ENCODE measurements at places on chromosomes 5 and 9.

DNA sequence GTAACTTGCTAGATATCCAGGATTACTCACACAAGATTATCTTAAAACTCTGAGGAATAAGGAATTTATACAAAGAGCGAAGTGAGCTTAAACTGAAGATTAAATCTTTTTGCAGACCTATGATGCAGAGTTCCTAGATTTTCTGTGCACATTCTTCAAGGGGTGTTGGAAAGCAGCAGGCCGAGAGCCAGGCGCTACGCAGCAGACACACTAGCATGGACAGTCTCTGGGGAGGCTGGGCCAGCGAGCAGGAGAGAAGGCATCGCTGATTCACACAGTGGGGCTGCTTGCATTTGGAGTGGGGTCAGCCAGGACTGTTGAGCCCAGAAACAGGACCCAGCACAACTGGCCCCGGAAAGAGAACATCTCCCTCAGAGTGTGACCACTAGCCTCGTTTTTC lies 136.3 kb downstream of the ADAMTS16 start:
- no peak for DNase-seq

- no peak for DNase-seq
These were observed 639.4 kb downstream of the SEMA5A start for GRCh38 chr5:8906303-8906967.

DNA sequence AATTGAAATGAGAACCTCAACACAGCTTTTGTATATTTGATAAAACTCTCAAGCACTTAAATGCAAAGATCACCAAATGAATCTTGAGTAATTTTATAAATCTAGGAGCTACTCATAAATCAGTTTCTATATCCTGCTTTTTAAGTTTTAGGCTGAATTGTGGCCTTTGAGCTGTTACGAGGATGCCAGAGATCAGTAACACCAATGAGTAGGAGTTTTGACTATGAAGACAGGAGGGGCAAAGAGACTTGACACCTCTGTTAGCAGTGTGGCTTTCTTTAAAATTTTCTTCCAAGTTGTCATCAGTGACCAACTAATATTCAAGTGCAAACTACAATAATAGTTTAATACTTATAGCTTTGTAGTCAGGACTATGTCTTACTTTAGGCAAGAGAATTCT lies 12.6 kb downstream of the PPIP5K2 start:
- no peak for DNase-seq

- DNase-seq = no peak
These were observed 114.4 kb upstream of the OSMR start for GRCh38 chr5:38731461-38731860.
